ENCODE measurements at places on chromosomes 6 and 20.

GRCh38 chr20:38346247-38346651 lies at the start of gene LBP:
Gene LBP, plus strand, starts transcription at chr20:38346482. Its CDS starts 35 bp downstream, at chr20:38346517.
- no peak for DNase-seq

- DNase-seq = peak; percentile 24
These were observed 2.6 kb upstream of the ZBP1 start for GRCh38 chr20:57622579-57623381.

GRCh38 chr20:24699321-24700165 lies 230.1 kb downstream of the SYNDIG1 start:
- no peak for DNase-seq

- DNase-seq = no peak
These were observed 5.0 kb upstream of the OCSTAMP start for GRCh38 chr20:46555370-46555956.

DNA sequence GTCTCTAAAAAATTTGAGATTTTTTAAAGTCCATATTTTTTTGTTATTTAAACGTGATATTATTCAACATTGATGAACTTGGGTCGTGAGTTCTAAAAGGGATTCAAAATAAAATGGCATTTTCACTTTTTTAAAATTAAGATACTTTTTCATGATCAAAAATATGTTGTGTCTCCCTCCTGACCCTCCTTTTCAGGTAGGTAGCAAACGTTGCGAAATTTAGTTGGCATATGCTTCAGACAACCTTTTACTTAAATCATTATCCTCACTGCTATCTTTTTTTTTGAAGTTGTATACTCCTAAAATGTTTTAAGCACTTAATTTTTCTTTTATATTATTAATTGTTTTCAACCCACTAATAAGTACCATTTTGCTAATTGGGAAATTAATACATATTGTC lies 133.5 kb downstream of the ARHGAP18 start:
- DNase-seq = no peak

DNA sequence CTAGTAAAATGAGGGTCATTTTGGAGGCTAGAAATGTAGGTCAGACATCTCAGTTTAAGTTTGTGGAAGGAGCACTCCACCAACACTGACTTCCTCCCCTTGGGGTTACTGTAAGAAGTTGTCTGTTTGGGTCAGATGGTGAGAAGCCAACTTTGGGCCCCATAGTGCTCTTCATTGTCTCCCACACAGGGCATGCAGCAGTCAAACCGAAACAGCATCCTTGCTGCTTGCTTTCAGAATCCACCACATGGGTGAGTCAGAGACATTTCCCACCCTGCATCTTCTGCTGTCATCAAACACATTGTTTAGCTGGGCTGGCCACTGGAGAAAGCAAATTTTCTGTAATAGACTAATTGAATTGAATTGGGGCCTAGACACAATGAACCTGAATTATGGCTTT lies 16.8 kb downstream of the IL17F start:
- DNase-seq = no peak

GRCh38 chr6:34108176-34108575 lies 37.7 kb downstream of the GRM4 start:
- DNase-seq = no peak

- no peak for DNase-seq
These were observed 78.4 kb downstream of the ERMARD start for GRCh38 chr6:169829786-169830185.

DNA sequence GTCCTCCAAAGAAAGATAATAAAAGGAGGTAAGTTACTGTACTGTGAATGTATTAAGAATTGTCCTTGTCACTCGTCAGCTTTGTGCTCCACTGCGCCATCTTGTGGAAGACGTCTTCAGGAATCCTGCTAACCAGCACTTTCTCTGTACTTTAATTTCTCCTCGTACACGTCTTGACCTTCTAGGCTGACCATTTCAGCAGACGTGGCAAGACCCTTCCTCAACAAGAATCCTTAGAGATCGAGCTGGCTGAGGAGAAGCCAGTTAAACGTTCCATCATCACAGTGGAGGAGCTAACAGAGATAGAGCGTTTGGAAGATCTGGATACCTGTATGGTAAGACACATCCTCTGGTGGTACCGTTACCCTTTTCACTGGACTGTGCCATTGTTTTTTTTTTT lies 95.5 kb upstream of the SCGN start:
- peak; percentile 54 for DNase-seq

- no peak for DNase-seq
These were observed 45.6 kb downstream of the TOX2 start for GRCh38 chr20:43960231-43960630.

DNA sequence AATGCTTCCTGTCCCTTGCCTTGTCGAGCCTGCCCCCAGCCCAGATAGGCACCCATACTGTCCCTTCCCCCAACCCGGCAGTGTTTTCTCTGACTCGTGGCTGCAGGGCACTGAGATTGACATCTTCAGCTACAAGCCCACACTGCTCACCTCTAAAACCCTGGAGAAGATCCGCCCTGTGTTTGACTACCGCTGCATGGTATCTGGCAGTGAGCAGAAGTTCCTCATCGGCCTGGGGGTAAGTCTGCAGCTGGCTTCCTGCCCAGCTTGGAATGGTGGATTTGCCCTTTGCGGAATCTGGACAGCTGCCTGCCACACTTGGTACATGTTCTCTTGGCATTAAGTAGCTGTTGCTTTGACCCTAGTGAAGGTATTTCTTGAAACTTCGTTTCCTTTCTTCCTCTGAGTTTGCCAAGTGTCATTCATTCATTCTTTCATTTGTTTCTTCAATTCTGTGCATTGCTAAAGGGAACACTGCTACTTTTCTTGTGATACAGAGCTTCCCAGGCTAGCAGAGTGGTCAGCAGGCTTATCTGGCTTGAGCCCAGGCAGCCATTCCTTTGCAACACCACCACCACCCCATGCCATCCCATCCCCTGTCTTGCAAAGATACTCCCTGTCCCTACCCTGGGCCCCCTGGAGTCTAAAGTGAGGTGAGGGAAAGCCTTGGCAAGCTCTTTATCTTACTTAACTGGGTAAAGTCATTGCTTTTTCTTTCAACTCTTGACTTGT lies 26.2 kb downstream of the CCDC167 start:
- DNase-seq = no peak

DNA sequence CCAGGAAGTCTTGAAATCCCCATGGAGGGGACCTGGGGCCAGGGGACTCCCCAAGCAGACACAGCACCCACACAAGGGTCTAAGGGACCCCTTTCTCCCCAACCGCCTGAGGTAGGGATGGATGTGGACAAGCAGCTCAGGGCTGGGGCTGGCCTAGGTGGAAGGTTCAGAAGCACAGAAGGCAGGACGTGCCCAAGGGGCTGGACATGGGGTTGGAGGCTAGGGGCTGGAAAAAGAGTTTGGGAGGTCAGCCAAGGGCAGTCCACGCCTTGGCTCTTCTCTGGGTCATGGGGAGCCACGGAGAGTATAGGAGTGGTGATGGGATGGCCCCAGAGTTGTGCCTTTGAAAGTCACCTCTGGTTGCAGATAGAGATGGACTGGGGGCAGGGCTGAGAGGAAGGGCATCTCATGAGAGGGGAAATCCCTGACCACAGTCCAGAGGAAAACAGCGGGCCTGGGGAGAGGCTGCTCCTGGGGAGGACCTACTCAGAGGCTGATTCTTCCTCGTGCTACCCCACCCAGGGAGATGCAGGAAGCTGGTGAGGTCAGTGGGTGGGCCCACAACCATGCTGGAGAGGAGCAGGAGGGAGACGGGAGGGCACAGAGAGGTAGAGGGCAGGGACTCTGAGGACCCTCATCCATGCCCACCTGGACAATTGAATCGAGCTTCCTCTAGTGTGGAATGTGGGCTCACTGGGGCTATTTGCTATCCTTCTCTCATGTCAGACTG lies 2.5 kb upstream of the HSPA12B start:
- no peak for DNase-seq
